Frontal cortex (tissue), 4 donors: ENCODE measurements at places on chromosomes 5 and 9.

DNA sequence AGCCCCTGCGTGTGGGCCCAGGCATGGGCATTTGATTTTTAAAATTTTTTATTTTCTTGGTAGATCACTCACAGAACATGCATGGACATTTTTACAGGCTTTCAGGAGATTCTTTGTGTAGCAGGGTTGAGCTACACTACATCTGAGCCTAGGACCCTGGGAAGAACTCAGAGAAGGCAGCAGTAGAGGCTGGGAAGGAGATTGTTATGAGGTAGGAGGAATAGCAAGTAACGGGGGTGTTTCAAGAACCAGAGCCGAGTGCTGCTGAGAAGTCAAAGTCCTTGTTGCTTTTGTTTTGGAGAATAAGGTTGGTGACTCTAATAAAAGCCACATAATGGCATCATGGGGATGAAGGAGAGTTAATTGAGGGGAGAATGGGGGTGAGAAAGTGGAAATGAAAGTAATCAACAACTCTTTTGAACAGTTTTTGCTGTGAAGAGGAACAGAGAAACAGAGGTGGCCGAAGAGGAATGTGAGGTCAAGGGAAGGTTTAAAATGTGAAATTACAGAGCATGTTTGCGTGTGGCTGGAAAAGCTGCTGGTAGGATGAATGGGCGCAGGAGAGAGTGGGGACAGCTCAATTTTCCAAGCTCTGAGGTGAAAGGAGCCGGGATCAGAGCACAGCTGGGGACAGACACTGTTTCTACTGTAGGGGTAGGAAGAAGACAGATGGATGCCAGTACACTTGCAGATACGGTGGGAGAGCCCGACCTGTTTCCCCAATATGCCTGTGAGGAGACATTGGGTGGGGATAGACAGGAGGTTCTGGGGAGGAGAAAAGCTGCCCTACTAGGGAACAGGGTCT, 4.7 kb upstream of the PDLIM7 start:
- DNase-seq: no peak

- no peak for DNase-seq
These were observed 311.8 kb upstream of the DMRT1 start for GRCh38 chr9:529731-530130.

DNA sequence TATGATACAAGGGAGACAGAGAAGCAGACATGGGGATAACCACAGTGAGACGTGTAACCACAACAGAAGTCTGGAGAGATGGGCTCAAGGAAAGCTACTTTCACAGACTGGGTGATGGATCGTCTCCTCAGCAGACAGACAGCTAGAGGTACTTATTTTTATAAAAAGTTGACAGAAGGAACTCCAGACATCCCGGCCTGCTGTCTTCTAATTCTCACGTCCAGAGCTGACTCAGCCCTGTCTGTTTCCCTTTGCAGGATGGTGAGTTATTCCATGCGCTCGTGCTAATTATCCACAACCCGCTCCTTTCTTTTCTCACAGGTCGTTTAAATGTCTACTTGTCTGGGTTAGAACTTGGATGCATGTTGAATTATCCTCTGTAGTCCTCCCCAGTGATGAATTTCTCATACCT, 304.5 kb downstream of the CWC27 start:
- no peak for DNase-seq

GRCh38 chr9:137243626-137244485, 2.8 kb downstream of the TUBB4B start:
- no peak for DNase-seq

GRCh38 chr9:111974092-111974681, 77.6 kb downstream of the UGCG start:
- DNase-seq: no peak

DNA sequence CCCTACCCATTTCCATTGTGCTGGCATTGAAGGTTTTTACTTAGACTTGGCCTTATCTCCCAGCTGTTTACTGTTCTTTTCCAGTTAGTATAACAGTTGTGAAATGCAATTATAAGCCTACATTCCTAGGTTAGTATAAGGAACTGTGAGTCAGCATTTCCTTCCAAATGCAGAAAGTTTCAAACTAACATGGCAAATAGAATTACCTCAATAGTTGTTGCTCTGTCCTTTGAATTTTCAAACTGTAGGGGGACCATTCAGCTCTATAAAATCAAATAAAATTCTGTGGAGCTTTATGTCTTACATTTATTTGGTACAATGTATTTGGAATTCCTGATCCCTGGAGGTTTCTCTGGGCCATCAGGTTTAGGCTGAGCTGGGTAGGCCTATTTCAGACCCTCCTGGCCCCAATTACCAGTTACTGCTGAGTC, 47.2 kb downstream of the ARHGEF28 start:
- no peak for DNase-seq

GRCh38 chr9:135344523-135344901, 135.1 kb upstream of the PPP1R26 start:
- DNase-seq: no peak

- no peak for DNase-seq
These were observed 193.1 kb upstream of the PTGER4 start for GRCh38 chr5:40486437-40487275.

DNA sequence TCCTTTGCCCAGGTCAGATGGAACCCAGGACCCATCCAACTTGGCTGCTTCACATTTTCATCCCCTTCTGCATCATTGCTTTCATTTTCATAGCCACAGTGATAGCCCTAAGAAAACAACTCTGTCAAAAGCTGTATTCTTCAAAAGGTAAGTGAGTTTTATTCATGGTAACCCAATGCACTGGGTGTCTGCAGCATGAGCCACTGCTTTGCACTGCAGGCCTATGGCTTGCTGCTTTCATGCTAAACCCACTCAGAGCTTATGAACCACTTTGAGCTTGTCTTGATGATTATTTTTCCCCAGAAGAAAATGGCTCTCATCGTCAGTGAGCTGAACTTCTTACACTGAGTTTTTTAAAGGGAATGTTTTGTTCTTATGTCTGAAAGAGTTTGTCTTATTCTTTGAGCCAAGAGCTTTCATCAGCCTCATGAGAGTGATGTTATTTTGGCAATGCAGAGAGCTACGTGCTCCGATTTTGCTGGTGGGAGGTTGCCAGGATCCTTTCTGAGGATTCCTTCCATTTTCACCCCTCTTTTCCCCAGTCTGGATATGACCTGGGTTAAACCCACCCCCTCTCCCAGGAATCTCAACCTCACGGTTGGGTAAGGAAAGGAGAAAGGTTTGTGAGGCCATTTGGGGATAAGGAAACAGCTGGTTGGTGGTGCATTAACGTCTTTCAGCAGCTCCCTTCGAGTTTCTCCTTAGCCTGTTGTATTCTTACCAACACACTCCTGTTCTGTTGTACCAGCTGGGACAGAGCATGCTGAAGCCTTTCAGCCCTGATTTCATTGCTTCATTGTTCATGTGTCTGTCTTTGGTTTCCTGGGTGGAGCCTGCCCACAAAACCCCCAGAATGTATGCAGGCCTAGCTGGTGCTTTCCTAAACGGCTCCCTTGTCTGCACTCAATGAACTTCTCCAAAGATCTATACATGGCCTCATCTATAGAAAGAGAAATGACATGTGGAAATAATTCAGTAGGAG, 47.6 kb downstream of the PDCD1LG2 start:
- DNase-seq: no peak

- DNase-seq: no peak
These were observed 97.1 kb upstream of the IRX2 start for GRCh38 chr5:2848619-2849018.

DNA sequence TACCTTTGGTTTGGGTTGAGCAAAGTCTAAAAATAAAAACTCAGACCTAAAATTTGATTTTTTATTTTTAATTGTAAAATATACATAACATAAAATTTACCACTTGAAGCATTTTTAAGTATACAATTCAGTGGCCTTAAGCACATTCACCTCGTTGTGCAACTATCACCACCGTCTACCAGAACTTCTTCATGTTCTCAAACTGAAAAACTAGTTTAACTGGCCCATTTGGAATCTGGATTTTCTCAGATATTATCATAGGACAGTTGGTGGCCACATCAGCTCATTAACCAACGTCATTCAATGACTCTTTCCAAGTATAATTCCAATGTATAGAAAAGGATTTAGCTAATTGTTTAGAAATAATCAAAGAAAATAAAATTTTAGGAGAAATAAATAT, 319.3 kb downstream of the TLE1 start:
- DNase-seq: no peak

- no peak for DNase-seq
These were observed 1.5 kb downstream of the CERT1 start for GRCh38 chr5:75509956-75510355.

- DNase-seq: no peak
These were observed 91.3 kb downstream of the ZNF354C start for GRCh38 chr5:179151286-179152118.

GRCh38 chr5:143659599-143660238, 152.2 kb upstream of the HMHB1 start:
- no peak for DNase-seq

- no peak for DNase-seq
These were observed 47.3 kb upstream of the TRMT10B start for GRCh38 chr9:37706290-37706689.

DNA sequence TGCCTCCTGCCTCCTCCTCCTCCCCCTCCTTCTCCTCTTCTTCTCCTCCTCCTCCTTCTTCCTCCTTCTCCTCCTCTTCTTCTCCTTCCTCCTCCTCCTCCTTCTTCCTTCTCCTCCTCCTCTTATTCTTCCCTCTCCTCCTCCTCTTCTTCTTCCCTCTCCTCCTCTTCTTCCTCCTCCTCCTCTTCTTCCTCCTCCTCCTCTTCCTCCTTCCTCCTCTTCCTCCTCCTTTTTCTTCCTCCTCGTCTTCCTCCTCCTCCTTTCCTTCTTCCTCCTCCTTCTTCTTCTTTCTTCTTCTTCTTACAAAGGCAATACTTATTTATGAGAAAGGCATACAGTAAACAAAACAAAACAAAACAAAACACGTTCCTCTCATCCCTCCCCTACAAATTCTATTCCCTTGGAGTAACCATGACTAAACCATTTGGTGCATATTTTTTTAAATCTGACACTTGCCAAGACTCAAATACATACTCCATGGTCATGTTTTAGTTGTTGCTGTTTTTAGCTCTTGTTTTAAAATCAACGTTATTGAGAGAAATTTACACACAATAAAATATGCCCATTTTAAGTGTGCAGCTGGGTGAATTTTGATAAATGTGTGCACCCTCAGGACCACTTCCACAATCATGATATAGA, 135.6 kb downstream of the FOXD1 start:
- DNase-seq: no peak

DNA sequence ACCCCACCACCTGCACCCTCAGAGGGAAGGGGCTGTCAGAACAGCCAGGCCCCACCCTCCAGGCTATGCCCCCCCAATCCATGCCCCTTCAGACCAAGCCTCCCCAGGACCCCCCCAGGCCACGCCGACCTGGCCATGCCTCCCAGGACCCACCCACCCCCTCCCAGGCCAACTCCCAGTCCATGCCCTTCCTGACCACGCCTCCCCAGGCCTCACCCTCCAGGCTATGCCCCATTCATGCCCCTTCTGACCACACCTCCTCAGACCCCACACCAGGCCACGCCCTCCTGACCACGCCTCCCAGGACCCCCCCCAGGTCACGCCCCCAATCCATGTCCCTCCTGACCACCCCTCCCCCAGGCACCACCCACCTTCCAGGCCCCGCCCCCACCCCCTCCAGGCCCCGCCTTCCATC, 27.6 kb downstream of the TPPP start:
- DNase-seq: no peak

- DNase-seq: no peak
These were observed 61.0 kb downstream of the TRIO start for GRCh38 chr5:14204011-14204670.

GRCh38 chr9:8254541-8254940, 455.0 kb upstream of the DMAC1 start:
- DNase-seq: no peak

- DNase-seq: no peak
These were observed 5.4 kb upstream of the FOXE1 start for GRCh38 chr9:97847474-97848214.
